Panc1 (cell line): ENCODE measurements at places on chromosomes 16 and 17. TPM values are rescaled to one million over a fixed set of nuclear protein-coding genes. Genes with fewer than 3 reads are reported as not detected.

SLC5A10 gene
- not detected for total RNA-seq

C1QTNF1 gene
- 1.5 TPM for total RNA-seq

CDH1 gene
- 65.8 TPM for total RNA-seq

ZG16B gene
- 9.1 TPM for total RNA-seq

SLC12A3 gene
- 0.15 TPM for total RNA-seq

MT1F gene
- total RNA-seq = 2.1 TPM

HOXB9 gene
- 65.9 TPM for total RNA-seq
